Right ventricle myocardium superior (tissue), 1 donor: ENCODE measurements at places on chromosomes 2 and 18.

GRCh38 chr2:231391981-231392380 lies 3.5 kb upstream of the B3GNT7 start:
- peak; percentile 0 for DNase-seq

DNA sequence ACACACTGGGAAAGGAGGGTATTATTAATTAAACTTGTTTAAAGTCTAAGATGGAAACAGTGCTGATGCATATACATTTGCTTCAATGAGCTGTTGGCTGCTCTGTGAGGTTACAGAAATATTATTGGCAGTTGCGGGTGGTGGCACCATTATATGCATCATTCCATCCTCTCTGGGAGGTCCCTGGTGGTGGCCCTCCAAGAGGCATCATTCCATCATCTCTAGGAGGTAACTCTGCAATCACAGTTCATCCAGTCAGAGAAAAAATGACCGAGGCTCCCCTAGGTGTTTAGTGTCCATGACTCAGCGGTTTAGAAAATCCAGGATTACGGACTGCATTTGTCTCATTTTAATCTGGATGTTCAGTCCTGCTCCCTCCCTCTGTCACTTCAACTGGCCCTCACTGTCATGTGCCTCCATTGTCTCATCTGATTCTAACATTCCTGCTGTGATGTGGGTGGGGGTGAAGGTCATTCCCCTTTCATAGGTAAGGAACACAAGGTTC lies 15.4 kb downstream of the AFF3 start:
- no peak for DNase-seq

DNA sequence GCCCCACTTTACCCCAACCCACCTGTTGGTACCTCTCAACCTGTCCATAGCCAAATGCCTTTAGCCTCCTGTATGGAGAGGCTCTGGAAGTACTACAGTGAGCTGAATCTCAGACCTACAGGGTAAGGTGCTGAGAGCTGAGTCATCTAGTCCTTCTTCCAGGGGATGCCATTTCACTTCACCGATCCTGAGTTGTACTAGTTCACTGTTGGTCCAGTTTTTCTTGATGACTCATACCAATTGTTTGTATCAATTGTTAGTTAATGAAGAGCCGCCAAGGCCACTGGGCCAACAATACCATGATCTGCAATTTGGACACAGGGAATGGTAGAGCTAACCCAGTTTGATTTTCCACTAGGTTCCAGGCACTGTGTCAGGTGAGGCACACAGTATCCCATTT lies 257.0 kb downstream of the CLIP4 start:
- DNase-seq, result no peak

DNA sequence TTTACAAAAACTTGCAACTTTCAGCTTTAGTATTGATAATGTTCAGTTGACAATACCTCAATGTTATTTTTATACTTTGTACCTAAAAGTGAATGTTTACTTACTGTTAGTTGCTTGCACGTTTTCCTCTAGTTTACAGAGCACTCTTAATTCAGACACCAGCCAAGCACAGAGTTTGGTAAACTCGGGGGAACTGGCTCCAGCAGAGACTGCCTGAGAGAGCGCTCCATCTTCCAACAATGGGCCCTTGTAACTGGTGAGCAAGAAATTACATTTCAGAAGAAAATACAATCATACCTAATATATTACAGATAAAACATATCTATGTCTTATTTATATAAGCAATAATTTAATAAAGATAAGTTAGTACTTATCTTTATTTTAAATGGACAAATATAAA lies 3.7 kb downstream of the FAM98A start:
- DNase-seq, result no peak

DNA sequence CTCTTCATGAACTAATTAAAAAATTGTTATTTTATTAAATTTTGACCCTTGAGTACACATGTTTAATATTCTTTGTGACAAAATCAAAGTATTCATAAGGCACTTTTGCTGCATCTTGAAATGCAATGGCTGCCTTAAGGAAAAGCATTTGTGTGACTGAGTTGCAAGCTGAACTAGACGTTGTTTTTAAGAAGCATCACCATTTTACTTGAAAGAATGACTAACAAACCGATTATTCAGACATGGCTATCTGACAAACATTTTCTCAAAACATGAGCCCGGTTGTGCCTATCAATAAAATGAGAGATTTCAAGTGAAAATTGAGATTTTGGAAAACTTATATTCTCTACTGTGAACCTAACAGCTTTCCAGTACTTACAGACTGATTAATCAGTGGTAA lies 2.8 kb downstream of the GCFC2 start:
- no peak for DNase-seq

DNA sequence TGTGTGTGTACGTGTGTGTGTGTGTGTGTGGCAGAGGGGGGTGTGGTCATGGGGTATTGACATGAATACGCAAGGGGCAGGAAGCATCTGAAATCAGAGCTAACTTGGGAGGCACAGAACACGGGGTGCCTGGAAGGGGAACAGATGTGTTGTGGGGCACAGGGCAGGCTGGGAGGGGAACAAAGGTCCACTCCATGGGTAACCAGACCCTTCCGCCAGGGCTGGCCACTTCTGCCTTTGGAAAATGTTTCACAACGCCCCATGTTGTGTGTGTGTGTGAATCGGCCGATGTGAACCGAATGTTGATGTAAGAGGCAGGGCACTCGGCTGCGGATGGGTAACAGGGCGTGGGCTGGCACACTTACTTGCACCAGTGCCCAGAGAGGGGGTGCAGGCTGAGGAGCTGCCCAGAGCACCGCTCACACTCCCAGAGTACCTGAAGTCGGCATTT lies at the start of gene SLC11A1:
TSS of gene SLC11A1 (plus strand) at position 358 of the 451 bp plus-strand sequence. CDS start 96 bp downstream, outside the sequence.
- peak; percentile 83 for DNase-seq

- no peak for DNase-seq
These were observed 82.6 kb upstream of the ST8SIA3 start for GRCh38 chr18:57269756-57270155.

- DNase-seq, result no peak
These were observed 424.2 kb downstream of the TGIF1 start for GRCh38 chr18:3874125-3874524.
